ENCODE measurements at places on chromosomes 2 and 18. TPM values are rescaled to one million over a fixed set of nuclear protein-coding genes. Genes with fewer than 3 reads are reported as not detected.

DNA sequence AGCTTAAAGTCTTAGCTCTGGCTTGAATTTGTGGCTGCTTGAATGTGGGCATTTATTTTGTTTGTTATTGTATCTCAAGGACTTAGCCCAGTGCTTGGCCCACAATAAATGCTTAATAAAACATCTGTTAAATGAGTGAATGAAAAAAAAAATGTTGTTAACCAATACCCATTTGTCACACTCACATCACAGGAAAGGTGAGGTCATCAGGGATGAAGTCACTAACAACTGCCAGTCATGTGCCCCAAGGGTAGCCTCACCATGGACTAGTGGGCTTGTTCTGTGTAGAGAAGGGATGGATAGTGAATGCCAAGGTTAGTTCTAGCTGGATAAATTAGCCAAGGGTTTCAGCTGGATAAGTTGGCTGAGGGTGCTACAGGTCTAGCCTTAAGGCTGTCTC is 3.0 kb downstream of the NRBP1 start:
- no peak for DNase-seq

Gene SCN7A
- total RNA-seq, result 0.05 TPM

DNA sequence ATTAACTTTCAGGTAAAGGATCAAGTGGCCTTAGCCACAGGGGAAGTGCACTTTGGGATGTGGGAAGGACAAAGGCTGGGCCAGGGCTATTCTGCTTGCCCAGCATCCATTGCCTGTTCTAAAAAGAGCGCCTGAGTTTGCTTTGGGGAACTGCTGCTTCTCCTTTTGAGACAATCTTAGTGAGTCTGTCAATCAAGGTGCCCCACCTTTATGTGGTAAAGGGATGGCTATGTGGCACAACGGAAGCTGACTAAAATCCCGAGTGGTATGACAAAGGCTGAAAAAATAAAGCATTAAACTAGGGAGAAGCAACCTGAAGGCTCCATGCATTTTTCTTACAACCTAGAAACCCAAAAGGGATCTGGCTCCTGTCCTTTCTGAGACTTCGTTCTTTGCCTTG is 540.5 kb downstream of the SLC4A3 start:
- DNase-seq, result no peak

Gene GKN1
- not detected for total RNA-seq

DNA sequence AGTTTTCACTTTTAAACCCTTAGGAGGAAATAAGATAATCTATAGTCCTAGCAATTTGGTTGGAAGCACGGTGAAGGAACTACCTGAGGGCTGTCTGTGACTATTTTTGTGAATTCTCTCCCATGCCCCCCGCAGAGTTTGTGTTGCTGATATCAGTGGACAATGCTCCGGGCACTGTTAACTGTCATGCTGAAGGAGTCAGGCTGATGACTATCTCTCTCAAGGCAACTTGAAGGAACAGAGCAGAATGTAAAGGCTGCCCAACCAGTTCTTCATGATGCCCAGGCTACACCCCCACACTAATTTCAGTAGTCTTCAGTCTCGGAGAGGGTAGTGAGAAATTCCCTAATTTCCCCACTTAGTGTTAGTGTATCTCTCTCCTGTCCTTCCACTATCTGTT is 21.6 kb upstream of the RAB6C start:
- DNase-seq, result no peak

Gene RTP5
- total RNA-seq, result not detected

Gene TXNDC2
- total RNA-seq, result 0.09 TPM

- no peak for DNase-seq
Measured at GRCh38 chr18:48932822-48933510, 17.8 kb downstream of the SMAD7 start.

Gene ARMC9
- 2.3 TPM for total RNA-seq

DNA sequence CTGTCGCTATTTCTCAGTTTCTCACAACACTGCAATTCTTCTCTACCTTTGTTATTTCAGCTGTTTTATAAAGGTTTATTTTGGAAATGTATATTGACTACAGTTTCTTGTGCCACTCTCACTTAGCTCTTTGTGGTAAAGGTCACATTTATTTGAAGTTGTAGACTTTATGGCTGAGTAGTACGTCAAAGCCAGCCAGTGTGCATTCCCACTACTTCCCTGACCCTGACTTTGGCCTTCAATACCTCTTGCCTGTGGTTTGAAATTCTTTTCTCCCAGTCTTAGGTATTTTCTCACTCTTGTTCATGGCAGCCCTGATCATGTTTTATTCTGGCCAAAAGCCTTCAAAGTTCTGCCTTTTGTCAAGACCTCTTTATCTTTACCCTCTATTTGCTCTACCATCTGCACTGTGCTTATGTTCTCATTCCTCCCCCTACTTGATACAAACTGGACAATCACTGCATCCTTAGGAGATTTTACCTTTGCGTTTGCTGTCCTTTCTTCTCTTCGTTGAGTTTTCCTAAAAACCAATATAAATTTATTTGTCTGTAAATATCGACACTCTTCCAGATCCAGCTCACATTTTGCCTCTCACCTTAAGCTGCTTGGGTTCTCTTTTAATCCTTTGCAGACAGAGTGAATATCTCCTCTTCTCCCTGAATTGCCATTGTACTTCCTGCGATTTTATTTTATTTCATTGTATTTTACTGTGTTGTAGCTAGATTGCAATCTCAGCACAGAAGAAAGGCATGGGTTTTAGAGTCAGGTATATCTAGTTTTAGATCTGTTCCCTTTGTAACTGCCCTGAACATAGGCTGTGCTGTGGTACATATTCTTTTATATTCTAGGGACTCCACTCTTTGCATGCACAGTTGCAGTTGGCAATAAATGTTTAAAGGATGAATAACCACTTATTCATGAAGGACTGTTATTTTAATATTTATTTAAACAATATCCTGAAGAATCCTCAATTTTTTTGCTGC is 31.2 kb downstream of the GULP1 start:
- DNase-seq, result no peak

Gene KCNJ3
- 1.3 TPM for total RNA-seq

- no peak for DNase-seq
Measured at GRCh38 chr2:9703701-9704221, 73.0 kb upstream of the YWHAQ start.

Gene UGT1A5
- not detected for total RNA-seq

Gene SPHKAP
- not detected for total RNA-seq

Gene FHOD3
- total RNA-seq, result 1.3 TPM

DNA sequence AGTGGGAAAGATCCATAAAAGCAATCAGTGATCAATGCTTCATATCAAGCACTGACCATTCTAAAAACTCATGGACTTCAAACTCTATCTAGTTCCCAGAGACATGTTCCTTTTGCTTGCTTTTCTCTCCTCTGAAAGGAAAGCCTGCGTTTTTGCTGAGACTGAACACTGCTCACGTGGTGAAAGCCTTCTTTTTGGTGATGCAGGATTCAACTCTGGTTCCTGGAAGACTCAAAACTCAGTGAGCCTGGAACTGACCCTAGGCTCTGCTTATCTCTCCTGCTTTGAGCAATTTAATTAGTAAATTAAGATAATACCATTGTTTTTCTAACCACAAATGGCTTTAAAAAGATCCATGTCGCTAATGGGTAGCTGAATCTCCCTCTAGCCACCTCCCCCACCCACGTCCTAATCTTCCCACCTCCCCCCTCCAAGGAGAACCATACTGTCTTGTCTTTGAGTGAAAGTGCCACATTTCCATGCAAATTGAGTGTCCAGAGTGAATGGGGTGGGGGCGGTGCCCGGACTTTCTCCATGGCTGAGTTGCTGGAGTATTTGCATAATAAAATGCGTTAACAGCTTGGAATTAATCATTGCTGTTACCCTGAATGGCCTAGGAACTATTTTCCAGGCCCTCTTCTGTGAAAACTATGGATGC is 130.5 kb downstream of the BCL11A start:
- no peak for DNase-seq

Gene PFN4
- total RNA-seq, result not detected

Gene CD8A
- total RNA-seq, result 0.47 TPM

DNA sequence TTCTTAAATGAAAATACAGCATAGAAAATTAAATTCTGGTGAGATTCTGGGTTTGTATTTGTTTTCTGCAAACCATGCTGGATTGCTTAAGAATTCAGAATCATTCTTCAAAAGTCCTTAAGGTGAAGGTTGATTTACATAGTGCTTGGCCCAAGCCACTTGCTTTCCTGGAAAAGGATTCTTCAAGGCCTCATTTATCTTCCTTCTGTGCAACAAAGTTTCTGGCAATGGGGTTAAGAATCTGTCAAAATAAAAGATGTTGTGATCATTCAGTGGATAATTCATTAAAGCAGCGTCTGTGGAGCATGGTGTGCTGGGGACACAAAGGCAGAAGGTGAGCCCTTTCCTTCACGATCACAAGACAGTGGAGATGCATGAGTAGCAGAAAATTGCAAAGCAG is 351.9 kb downstream of the GALR1 start:
- no peak for DNase-seq

- DNase-seq, result no peak
Measured at GRCh38 chr18:59275406-59275949, 2.2 kb upstream of the RAX start.

All from liver (tissue), 10 donors.